ENCODE measurements at places on chromosomes 3 and 15.

GRCh38 chr3:40770061-40770460 is 245.3 kb downstream of the ZNF621 start:
- no peak for DNase-seq

DNA sequence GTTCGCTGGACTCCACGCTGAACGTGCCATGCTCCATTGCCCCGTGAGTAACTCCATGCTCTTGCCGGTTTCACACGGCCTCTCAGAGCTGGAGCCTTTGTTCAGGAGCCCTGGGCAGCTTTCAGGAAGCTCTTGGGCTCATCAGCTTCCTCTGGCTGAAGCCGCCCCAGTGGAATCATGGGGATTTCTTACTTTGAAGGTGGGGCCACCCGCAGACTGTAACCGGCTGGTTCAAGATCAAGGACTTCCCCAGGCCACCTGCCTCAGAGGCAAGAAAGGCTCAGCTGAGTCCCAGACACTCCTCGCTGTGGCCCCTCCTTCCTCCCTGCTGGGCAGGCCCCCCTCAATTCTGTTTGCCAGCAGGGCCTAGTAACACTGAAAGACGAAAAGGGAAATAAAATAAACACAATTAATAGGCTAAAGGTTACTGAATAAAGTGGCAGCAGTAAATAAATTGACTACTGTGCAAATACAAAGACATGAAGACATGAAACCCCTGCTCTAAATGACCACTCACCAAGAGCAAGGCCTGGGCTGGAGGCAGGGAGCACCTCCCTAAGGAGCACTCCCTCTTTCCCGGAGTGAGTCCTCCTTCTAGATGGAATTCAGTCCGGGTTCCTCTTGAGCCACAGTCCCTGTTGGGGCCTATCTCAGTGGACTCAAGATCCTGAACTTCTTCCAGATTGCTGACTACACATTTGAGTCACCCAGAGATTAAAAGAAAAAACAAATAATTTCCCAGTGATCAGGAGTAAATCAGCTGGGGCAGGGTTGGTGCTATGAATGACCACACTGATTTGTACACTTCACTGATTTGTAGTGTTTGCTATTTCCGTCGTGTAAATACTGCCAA is 51.0 kb downstream of the ZDHHC19 start:
- no peak for DNase-seq

DNA sequence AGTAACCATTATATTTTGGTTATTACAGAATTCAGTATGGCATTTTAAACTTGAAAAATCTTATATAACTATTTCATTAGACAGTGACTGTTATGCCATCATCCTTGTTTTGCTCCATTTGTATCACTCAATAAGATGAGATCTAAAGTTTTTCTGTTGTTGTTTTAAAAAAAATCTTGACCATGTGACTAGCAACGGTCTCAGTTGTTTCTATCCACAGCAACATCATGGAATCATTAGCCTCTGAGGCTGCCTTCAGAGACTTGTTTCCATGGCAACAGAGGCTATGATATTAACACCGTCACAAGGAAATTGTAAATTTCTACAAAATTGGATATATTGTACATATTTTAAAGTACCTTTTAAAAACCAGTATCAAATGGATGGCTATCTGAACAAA is 129.8 kb downstream of the DLG1 start:
- no peak for DNase-seq

DNA sequence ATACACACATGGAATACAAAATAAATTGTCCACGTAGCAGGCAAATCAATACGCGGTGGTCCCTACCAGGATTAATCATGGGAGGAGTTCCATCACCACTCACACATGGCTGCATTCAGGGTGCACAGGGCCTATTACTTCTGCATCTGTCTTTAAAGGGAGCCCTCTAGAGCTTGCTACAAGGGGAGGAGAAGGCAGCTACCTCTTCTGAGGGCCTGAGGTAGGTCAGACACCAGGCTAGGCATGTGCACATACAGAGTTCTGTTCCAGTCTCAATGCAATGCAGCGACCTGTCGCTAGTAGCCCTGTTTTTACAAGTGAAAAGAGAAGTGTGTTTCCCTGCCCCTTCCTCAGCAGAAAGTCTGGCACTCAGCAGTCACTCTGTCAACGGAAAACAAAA is 102.7 kb downstream of the ROBO2 start:
- no peak for DNase-seq

DNA sequence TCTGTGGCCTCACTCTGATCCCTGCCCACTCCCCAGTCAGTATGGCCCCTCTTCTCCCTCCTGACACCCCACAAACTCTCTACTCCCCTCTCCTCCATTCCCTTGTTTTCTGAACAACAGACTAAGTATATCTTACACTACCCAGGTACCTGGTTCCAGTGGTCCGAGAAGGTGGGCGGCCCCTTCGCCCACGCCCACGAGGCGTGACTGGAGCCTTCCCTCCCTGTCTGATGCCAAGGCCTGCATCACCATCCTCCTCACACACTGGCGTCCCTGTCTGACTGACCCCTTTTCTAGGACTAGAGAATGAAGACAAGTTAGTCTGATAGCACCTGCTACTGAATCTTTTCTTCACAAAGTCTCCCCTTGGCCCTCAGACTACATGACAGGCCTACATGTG is 50.0 kb downstream of the TUBGCP4 start:
- no peak for DNase-seq

DNA sequence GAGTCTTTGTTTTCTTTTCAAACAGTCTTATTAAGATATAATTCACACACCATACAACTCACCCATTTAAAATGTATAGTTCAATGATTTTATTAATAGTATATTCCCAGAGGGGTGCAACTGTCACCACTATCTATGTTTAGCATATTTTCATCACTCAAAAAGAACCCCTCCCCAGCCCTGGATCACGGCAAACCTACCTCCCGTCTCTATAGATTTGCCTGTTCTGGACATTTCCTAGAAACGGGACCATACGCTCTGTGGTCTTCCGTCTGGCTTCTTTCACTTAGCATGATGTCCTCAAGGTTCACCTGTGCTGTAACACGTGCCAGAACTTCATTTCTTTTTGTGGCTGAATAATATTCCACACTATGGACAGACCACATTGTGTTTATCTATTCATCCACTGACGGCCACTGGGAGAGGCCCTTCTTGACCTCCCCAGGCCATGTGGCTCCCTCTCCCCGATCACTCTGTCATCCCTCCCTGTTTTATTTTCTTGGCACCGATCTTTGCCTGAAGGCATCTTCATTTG is 56.4 kb downstream of the IQSEC1 start:
- no peak for DNase-seq

DNA sequence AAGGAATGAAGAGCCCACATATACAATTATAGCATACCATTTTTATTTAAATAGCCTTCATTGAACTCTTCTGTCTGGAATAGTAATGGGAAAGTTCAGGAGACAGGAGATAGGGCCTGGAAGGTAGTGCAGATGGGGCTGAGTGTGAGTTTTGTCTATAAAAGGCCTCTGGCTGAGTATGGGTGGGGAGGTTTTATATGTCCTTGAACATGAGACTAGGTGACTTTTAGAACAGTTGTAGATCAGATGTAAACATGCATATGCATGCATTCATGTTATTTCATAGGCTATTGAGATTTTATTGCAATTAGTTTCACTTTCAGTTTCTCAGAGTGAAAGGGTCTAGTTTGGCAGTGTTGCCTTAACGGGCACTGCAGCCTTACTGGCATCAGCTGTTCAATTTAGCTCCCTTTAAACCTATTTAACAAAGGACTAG is 27.1 kb downstream of the CGGBP1 start:
- DNase-seq, result peak; percentile 3

DNA sequence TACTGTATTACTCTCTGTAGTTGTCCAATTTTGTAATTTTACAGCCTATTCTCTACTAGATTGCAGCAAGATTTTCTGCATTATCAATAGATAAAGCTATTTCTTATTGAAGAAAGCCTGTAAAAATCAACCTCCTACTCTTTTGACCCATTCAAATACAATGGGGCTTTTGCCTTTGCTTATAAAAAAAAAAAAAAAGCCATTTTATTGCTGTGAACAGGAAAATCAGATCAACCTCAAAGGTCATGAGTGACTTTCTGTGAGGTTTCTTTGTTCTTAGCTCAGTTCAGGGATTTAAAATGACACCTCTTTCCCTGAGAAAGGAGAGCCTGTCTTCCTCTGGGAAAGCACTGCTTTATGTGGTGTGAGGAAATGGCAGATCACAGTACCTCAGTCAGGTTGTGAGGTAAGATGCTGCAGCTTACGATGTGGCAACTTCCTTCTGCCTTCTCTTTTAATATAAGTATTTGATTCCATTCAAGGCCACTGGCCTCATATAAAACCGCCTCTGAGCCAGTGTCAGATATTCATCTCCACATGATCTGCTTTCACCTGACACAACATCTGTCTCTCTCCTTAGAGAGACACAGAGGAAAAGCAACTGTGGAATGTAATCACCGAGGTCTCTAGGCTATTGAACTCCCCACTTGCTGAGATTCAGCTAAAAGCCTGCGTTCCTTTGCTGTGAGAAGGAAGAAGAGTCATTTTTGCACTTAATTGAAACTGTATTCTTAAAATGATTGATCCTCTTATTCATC is 161.5 kb upstream of the MB21D2 start:
- no peak for DNase-seq

DNA sequence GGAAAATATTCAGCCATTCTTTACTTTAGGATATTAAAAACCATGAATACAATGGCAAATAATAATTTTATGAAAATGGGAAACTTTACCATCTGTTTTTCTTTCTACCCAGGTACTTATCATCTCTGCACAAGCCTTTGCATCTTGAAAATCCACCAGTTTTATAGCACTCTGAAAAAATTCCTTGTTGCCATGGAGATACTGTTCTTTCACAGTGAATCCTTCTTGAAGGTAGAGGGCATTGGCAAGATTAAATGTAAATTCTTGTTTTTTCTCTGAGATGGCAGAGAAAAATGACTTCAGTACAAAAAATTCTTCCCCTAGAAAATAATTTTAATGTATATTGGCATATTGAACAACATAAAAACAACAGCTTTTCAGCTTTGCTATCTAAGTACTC is 6.9 kb downstream of the SERPINI2 start:
- no peak for DNase-seq

DNA sequence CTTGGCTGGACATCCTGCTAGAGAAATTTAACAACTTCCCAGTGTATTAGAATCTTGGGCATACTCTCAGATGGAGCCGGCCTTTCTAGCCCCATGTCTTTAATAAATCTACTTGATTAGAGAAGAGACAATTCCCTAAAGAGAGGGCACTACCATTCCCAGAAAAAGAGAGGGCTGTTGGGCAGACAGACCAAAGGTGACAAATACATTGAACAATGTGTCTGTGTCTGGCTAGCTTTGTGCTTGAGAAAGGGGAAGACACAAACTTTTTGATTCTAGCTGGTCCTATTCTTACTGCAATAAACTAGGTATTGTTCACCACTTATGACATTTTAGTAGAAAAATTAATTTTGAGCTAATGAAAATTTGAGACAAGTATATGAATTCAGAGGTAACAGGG is 57.7 kb downstream of the DUT start:
- no peak for DNase-seq

GRCh38 chr3:109432833-109433232 is 95.5 kb upstream of the DPPA4 start:
- DNase-seq, result no peak

GRCh38 chr3:46558184-46559043 is 7.7 kb downstream of the LRRC2 start:
- peak; percentile 57 for DNase-seq

DNA sequence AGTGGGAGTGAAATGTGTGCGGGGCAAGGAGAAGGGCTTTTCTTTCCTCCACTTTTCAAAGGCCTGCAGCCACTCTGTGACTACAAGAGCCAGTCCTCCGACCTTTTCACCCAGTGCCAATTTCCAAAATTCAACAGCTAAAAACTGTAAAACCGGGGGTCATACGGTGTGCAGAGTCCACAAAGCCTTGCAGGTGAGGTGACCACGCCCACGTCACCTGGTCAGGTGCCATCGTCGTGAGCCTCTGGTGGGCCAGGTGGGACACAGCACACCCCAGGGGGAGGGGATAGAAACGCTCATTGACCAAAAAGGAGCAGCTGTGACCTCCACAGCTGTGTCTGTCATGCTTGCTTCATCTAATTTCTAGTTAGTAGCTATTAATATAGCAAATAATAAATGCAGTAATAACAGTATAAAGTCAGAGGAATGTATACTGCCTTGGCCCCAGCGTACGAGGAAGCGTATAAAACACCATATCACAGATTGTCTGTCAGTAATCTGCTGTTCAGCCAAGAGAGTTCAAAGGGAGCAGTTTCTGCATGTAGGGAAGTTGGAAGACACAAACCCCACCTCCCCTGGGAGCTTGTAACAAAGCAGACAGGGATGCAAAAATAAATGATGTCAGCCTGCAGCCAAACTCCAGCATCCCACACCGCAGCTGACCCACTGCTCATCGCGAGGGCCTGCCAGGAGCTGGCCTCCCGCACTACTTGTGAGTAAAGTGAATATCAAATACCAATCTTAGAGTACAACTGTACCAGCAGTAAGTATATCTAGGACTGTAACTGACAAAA is 86.7 kb downstream of the VGLL4 start:
- no peak for DNase-seq

DNA sequence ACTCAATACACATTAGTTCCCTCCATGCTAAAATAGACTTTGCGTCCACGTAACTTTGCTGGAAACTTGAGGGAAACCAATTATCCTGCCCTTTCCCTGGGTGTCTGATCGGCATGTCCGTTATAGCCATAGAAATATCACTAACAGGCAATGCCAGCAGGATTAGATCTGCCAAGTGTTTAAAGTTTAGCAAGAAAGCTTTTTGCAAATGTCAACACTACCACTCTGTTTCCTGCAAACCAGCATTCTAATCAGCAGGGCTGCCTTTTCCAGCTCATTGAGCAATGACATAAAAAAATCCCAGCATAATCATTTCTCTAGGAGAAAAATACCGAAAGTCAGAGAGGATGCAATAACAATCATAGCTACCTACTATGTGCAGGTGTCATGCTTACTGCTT is 60.9 kb downstream of the NOX5 start:
- no peak for DNase-seq

Data from effector memory CD4-positive, alpha-beta T cell (primary cell).